CD8-positive, alpha-beta memory T cell (primary cell): ENCODE measurements at places on chromosomes 7 and 10.

DNA sequence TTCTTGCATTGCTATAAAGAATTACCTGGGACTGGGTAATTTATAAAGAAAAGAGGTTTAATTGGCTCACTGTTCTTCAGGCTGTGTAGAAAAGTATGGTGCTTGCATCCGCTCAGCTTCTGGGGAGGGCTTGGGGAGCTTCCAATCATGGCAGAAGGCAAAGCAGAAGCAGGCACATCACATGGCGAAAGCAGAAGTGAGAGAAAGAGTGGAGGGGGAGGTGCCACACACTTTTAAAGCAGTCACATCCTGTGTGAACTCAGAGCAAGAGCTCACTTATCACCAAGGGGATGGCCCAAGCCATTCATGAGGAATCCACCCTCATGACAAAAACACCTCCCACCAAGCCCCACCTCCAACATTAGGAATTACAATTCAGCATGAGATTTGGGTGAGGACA, 303.5 kb downstream of the OTUD1 start:
- DNase-seq, result no peak

GRCh38 chr10:10852464-10852863, 165.2 kb upstream of the CELF2 start:
- DNase-seq, result no peak

DNA sequence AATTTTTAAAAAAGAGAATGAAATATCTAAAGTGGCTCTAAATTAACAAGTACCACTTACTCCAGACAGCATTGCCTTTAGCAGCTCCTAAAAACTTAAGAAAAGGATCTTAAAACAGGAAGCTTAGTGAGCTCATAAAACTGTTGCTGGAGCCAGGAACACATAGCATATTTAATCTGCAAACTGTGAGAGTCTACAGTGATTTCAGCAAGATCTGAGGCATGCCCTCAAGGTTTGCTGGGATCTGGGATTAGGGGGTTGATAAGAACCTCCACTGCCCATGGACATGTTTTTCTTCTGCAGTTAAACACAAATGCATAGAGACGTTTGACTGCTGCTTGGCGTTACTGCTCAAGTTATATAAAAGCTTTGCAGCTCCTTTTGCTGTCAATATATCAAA, 3.8 kb downstream of the GLI3 start:
- no peak for DNase-seq

- DNase-seq, result no peak
Observed at GRCh38 chr10:520402-520787, 169.1 kb downstream of the DIP2C start.

DNA sequence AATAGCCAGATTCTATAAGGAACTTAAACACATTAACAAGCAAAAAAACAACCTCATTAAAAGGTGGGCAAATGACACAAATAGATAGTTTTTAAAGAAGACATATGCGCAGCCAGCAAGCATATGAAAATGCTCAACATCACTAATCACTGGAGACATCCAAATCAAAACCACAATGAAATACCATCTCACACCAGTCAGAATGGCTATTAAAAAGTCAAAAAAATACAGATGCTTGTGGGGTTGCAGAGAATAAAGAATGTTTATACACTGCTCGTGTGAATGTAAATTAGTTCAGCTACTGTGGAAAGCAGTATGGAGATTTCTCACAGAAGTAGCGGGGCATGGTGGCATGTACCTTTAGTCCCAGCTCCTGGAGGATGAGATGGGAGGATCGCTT, 164.0 kb downstream of the CHRM2 start:
- no peak for DNase-seq

DNA sequence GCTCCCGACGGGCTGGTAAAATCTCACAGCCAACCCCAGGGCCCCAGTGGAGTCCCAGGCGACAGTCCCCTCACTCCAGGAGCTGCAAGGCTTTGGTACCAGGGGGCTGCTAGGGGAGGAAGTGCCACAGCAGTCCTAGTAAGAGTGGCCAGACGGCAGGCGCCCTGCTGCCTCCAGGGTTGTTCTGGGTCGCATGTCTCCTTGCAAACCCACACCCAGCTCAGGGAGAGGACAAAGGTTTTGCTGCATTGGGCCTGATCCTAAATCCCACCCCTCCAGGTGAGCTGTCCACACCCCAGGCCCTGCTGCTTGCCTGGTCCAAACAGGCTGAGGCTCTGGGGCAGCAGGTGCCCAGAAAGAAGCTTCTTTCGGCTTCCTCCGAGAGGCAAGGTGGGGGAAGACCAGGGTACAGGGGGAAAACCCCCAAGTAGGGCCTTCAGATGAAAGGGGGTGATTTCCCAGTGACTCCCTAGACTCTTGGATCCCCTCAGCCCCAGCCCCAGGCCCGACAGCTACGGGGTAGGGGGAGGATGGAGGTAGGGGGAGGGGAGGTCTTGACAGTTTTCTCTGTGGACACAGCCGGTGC, 4.2 kb upstream of the KCP start:
- DNase-seq, result no peak

- no peak for DNase-seq
Observed at GRCh38 chr10:64345856-64346255, 824.7 kb downstream of the REEP3 start.

DNA sequence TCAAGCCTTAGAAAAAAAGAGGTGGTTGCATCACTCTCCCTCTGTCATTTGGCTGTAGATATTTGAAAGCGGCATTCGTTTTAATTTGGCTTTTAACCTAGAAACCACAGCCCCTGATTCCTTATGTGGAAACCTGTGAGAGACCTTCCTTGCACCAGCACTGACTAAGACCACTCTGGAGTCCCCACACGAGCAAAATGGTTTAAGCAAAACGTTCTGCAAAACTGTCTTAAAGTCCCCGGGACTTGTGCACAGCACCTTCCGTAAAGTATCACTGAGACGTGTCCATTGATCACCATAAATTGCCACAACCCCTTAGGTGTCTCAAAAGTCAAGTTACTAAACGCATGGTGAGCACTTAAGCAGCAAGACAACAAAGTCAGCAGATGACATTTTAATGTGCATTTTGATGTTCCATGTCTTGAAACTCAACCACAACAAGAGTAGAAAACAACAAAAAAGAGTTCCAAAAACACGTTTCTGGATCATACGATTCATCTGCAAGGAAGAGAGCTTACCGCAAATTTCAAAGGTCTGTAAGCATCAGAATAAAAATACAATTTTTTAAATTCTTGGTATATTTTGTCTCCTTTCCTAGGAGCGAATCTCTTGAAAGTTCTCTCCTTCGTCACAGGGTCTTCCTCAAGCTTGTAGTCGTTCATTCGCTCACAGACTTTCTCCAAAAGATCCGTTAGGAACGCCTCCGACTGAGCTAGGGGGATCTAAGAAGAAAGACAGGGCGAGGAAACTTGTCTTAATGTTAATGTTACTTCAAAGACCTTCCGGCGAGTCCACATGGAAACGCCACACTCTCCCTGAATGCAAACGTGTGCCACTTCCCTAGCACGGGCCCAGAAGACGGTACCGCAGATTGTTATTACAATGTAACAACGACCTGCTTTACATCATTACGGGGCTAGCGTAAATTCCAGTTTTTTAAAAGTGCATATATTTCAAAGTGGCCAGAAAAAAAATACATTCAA, 37.7 kb downstream of the CNPY1 start:
- DNase-seq, result no peak

GRCh38 chr10:88113232-88113631, 249.8 kb downstream of the PTEN start:
- DNase-seq, result no peak

GRCh38 chr10:42519761-42520460, 118.5 kb downstream of the ZNF33B start:
- DNase-seq, result no peak

DNA sequence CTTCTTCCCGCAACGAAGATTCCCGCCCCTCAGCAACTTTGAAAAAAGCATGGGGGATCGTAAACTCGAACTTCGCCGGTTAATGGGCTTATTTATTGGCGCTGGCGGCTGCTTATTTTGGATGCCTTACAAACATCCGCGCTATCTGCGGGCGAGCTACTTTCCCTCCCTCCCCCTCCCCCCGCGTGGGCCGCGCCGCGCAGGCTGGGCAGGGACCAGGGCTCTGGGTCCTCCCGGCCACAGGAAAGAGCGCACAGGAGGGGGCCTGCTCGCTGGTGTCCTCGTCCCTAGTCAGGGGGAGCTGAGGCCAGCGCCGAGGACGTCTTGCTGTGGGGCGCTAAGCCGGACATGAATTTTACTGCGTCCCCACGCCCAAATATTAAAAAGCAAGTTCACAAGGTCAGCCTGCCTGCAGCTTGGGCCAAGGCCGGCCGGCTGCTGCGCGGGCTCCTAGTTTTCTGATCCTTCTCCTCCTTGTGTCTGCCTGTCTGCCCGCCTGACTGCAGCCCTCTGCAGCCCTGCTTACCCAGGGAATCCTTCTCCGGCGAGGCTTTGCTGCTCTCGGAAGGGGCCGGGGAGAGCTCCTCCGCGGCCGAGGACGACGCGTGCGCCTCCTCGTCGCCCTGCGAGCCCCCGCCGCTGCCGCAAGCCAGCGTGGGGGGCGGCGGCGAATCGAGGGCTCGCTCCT, 1.2 kb downstream of the HOXA10 start:
- no peak for DNase-seq

DNA sequence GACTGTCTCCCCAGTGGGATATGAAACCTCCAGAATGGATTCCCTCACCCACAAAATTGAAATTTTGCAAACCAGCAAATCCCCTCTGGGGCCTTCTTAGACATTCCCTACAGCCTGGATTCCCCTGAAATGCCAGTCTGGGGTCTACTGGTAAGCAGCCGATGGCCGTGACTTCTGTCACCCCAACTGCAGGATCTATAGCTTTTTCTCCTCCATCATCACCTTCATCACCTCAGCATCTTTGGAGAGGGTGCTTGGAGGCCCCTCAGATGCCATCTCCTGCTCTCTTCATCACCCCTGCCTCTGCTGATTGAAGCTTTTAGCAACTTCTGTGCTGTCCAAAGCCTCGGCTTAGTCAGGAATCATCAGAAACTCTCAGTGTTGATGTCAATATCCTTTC, 2.6 kb upstream of the KCNMA1 start:
- no peak for DNase-seq

- DNase-seq, result no peak
Observed at GRCh38 chr10:132392811-132393694, 3.9 kb upstream of the PWWP2B start.

DNA sequence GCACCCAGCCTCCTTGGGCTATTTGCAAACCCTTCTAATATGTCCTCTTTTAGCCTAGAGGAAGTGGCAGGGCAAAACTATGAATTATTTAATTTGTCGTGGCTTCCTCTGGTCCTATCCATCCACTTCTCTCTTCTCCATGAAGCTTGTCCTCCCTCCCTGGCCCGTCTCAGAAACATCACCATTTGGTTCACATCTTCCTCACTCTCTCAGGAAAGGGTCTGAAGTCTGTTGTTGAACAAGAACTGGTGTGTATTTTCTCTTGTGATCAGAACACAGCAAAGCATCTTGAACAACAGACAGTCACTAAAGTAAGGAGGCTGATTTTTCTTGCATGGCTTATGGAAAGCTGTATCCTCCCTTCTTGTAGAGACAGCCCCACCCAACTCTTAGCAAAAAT, 550.1 kb upstream of the NRP1 start:
- DNase-seq, result no peak

GRCh38 chr7:71120096-71120495, 11.8 kb upstream of the GALNT17 start:
- DNase-seq, result no peak

DNA sequence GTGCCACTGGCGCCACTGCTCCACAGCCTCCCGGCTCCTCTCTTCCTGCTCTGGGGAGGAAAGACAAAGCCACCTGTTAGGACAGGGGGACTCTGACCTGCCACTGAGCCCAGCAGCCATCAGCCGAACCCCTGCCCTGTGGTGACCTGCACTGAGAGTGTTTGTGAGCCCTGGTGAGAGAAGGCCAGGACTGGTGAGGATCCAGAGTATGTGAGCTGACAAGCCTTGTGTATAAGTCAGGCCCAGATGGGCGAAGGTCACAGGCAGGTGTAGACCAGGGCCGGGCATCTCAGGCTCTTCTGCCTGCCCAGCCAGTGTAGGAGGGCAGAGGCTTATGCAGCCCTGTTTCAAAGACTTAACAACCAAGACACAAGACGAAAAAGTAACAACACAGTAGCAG, 12.0 kb downstream of the UCMA start:
- no peak for DNase-seq

GRCh38 chr7:45711161-45711490, 137.0 kb downstream of the ADCY1 start:
- no peak for DNase-seq

- no peak for DNase-seq
Observed at GRCh38 chr7:117876761-117877160, 3.5 kb upstream of the CTTNBP2 start.

- DNase-seq, result no peak
Observed at GRCh38 chr10:48444266-48444665, 137.8 kb downstream of the MAPK8 start.

DNA sequence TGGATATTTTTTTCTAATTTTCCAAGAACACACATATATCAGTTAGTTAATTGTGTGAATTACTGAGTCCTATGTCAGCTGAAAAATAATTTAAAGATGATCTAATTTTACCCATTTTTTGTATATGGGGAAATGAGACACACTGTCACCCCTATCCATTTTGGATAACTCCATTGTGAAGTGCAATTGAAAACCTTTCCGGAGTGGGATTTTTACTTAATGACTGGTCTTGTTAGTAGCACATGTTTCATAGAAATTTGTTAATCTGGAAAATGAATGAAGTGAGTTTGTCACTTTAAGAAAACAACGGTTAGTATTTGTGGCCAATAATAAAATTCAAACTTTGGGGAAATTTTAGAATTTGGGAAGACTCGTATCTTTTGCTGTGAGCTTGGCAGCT, 2.0 kb downstream of the GARS1 start:
- no peak for DNase-seq

DNA sequence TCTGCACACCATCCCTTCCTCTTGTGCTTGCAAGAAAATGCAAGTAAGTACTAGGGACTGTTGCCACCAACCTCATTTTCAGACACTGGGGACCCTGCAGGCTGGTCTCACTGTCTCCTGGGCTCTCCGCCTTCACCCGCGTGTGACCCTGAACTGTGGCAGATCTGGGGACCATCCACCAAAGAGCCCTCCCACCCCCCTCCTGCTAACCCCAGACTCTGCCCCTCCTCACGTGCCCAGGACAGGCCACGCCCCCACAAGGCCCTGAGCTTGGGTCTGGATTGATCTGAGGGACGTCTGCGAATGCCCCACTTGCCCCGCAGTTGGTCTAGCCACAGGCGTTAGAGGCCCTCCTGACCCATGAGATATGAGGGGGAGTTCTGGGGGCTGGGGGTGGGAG, 8.1 kb downstream of the CNPY1 start:
- DNase-seq, result no peak

DNA sequence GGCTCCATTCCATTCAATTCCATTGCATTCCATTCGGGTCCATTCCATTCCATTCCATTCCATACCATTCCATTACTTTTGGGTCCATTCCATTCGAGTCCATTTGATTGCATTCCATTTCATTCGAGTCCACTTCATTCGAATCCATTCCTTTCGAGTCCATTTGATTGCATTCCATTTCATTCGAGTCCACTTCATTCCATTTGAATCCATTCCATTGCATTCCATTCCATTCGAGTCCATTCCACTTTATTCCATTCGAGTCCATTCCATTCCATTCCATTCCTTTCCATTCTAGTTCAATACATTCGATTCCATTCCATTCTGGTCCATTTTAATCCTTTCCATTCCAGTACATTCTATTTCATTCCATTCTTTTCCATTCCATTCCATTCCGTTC, 334.0 kb downstream of the ZNF33B start:
- DNase-seq, result no peak

GRCh38 chr7:4715410-4715776, 33.3 kb downstream of the FOXK1 start:
- DNase-seq, result no peak
